ENCODE measurements at places on chromosomes 3 and 15.

GRCh38 chr3:111338059-111338698 is 203.8 kb upstream of the CD96 start:
- DNase-seq, result peak; percentile 40

- DNase-seq, result no peak
Observed at GRCh38 chr15:27681038-27681437, 418.1 kb downstream of the OCA2 start.

DNA sequence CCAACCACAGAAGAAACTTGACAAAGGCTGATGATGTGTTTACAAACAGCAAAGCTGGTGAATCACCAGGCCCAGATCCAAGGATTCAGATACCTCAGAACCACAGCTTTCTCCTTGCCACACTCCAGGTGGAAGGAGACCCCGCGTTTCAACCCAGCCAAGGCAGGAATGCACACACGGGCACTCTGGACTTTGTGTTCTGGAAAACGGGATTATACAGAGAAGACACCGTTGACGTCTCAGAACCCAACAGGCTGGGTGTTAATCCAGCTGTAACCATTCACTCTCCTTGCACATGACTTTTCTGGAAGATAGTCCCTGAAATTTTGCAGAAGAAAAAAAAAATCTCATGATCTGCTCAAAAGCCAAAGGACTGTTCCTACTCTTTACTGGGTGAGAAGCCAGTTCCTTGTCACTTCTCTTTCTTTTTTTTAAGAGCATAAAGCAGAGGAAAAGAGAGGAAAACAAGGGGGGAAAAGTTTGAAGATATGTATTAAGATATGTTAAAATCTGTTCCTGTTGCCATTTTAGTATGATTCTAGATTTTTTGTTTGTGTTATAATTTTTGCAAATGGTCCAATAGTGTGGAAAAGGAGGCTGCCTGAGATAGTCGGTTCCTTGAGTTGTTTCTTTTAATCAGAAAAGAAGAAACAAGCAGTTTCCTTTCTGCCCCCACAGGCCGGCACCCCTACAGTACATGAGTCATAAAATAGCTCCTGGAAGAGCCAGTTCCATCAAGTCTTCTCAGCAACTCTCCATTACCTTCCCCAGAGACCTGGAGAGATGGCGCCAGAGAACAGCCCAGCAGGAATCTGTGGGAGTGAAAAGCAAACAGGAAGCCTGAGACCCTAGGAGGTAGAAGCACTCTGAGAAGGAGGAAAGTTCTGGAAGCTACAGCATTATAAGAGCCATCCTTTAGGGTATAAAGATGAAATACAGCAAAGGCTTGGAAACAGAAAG is 73.1 kb downstream of the RORA start:
- DNase-seq, result no peak

DNA sequence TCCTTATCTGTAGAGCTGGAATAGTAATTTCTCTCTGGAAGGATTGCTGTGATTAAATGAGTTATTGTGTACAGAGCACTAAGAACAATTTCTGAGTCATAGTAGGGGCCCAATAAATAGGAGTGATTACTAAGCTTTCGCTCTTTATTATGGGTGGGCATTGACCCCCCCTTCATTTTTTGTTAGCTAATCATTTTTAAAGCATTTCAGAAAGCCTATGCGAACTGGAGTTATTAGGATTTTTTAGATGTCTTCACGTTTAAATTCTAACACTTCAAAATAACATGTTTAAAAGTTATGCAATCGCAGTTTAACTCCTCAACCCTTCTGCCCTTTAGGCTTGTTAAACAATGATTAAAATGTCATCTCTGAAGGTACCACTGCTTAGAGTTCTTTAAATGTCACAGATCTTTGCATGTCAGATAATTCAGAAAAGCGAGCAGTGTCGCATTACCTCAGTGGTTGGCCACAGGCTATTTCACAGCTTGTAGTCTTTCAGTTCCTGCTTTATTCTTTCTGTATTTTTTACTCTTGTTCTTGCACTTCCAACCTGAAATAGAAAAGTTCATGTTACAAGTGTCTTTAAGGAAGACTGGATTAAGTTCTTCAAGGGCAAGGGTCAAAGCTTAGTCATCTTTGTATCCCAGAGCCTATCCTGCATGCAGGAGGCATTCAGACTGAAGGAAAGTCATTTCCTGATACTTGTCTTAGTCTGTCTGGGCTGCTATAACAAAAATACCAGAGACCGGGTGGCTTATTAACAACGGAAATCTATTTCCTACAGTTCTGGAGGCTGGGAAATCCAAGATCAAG is 102.9 kb downstream of the FNDC3B start:
- no peak for DNase-seq

DNA sequence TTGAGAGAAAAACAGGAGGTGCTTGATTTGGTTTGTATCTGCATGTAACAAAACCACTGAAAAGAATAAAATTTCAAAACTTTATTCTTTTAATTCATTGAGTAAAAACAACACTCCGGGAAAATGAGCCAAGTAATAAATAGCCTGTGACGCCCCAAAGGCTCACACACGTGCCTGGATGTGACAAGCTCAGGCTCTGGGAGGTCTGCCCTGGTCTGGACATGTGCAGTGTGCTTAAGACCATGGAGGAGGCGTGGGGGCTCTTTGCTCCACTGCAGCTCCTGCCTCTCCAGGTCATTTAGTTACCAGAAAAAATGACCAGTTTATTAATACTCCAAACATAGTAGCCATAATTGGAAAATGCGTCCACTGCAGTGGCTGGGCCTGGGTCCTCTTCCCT is 8.6 kb upstream of the NME9 start:
- no peak for DNase-seq

DNA sequence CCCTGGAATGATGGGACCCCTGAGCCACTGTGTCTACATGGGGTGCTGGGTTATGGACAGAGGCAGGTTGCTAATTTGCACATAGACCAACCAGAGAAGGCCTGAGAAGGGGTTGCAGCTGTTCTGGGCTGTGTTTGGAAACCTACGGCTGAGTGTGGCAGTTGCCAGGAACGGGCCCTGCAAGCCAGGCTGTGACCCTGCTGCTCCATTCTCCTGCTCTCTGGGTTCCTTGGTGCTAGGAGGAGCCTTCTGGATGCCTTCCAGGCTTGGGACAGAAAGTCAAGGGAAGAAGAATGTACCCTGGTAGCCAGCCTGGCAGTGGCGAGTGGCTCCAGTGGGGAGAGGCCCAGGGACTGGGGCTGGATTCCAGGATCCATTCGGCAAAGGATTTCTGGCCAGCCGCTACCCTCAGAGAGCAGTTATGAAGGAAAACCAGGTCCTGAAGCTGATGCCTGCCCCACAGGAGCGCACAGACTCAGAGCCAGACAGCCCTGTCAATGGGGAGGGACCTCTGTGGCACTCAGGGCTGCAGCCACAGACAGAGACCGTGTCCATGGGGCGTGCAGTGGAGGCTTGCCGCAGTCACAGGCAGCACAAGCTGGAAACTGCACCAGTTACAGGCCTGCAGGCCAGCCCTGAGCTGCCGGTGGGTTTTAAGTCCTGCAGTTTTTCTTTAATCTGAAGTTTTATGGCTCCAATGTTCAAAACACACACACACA is 55.1 kb upstream of the ACAD9 start:
- DNase-seq, result no peak

GRCh38 chr3:136617198-136617597 is 135.0 kb downstream of the STAG1 start:
- DNase-seq, result no peak

DNA sequence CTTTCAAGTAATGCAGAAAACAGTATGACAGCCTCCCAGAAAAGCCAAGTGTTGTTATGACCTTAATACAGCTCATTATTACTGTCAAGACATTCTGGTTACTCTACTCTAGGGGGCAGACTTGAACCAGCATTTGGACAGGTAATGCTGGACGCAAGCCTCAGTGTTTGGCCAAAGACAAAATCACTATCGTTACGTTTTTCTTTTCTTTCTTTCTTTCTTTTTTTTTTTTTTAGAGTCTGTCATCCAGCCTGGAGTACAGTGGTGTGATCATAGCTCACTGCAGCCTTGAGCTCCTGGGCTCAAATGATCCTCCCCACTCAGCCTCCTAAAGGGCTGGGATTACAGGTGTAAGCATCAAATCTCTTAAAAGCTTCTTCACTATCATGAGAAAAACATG is 29.4 kb upstream of the TMEM45A start:
- peak; percentile 51 for DNase-seq

- no peak for DNase-seq
Observed at GRCh38 chr3:48561045-48561736, 2.4 kb downstream of the UCN2 start.

DNA sequence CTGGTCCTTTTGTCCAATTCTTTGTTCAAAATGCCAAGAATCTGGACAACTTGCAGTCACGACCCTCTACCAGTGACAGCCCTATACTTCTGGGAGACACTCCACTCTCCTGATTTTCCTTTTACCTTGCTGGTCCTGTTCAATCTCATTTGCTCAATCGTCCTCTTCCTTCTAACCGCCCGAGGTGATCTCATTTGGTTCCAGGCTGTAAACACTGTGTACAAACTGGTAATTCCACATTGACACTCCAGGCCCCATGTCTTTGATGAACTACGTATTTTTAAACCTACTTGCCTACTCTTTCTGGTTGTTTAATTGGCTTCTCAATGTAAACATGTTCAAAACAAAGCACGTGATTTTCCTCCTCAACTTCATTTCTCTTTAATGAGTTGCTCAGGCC is 23.7 kb upstream of the C3orf49 start:
- no peak for DNase-seq

GRCh38 chr3:5497497-5497896 is 310.0 kb downstream of the EDEM1 start:
- DNase-seq, result no peak

GRCh38 chr3:55622116-55622515 is 135.0 kb upstream of the WNT5A start:
- DNase-seq, result no peak

GRCh38 chr3:31701286-31701685 is 168.6 kb downstream of the STT3B start:
- no peak for DNase-seq

DNA sequence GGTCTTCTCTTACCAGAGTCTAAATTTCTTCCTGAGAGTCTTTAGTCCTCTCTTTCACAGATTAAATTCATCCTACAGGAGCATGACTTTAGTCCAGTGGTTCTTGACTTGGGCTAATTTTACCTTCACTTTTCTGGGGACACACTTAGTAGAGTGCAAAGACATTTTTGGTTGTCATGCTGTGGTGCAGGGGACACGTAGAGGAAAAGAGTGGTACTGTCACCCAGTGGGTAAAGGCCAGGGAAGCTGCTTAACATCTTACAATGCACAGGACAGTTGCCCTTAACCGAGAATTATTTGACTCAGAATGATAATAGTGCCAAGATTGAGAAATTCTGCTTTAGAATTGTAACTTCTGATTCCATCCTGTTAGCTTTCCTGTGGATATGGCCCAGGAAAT is 772.5 kb upstream of the GRM7 start:
- no peak for DNase-seq

DNA sequence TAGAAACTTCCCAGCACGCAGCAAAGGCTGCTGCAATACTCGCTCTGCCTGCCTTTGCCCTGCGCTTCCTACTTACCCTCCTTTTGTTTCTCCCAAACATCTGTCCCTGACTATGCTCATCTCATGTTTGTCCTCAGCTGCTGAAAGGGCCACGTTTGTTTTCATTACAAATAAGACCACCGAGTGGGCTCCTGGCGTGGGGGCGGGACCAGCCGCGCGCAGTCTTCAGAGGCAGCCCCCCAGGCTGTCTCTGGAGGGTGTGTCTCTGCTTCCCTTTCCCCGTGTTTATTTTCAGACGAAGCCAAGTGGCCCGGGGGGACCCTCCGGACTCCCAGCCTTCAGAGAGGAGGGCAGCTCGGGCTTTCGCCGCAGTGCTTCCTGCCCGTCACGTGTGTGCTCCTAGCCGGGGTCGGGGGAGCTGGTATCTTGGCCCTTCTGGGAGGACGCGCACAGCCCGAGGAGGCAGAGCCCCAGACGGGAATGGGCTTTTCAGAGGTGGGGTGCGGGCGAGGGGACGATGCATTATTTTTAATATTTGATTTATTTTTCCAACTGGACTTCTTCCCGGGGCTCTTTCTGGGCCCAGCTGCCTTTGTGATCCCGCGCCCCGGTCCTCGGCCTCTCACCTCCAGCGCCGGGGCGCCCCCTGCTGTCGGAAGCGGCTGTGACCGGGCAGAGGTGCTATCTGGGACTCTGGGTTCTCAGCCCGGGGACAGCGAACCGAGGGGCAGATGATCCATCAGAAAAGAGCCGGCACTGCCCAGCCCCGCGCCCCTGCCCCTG is 70.0 kb upstream of the CGNL1 start:
- DNase-seq, result peak; percentile 32

DNA sequence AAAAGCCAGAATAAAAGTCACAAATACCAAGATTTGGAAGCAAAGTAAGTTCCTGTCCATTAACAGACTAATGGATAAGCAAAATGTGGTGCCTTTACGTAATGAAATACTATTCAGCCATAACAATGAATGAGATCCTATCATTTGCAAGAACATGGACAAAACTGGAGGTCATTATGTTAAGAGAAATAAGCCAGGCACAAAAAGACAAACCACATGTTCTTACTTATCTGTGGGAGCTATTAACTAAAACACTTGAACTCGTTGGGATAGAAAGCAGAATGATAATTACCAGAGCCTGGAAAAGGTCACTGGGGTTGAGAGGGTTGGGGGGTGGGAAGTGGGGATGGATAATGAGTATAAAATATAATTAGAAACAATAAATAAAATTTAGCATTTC is 1015.9 kb downstream of the OTOL1 start:
- DNase-seq, result no peak

- no peak for DNase-seq
Observed at GRCh38 chr3:144096016-144096415, 124.4 kb downstream of the DIPK2A start.

GRCh38 chr3:77328690-77329089 is 288.8 kb downstream of the ROBO2 start:
- no peak for DNase-seq
